ENCODE measurements at places on chromosomes 3 and 15.

DNA sequence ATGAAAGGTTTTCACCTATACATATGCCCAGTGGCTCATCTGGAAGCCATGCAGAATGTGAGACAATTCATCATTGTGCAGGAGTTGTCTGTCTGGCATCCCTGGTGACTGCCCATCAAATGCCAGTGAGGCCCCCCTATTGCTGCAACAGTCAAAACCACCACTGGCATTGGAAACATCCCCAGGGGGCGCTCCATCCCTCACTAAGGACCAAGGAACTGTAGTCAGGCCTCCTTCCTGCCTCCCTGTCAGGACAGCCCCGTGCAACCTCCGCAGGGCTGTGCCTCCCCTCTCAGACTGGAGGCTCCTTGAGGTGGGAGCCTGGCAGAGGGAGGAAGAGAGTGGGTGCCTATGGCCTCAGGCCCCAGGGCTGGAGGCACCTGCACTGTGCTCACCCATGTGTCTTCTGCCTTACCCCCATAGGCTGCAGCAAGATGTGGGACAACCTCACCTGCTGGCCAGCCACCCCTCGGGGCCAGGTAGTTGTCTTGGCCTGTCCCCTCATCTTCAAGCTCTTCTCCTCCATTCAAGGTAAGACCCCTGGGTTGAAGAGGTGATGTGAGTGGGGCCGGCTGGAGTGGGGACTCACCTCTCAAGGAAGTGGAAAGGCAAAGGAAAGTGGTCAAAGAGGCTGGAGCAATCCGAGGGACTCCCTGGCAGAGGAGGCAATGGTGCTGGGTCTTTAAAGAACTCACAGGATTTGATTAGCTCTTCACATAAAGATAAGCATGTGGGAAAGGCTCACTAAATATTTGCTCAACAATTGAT is 16.5 kb downstream of the VIPR1 start:
- peaks cover 26% of the 10 kb centered on the region for H3K36me3 ChIP-seq
- DNase-seq, result no peak
- peak overlapping the region; percentile 72 for H3K27ac ChIP-seq
- no peaks in the 10 kb centered on the region for H3K27me3 ChIP-seq

DNA sequence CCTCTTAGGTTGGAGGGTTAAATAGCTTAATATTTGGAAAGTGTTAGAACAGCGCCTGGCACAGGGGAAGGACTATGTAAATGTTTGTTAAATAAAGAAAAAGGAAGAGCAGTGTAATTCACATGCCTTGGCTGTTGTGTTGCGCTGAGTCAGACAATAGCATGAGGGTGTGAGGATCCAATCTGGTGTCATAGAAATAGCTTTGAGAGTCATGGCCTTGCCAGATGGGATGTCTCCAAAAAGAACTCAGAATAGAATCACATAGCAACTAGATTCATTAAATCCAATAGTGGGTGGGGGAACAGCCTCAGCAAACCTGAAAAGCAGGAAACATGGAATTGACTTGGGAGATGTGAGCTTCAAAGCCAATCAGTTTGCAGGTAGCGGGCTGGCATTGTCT is 3.9 kb upstream of the RBSN start:
- H3K4me3 ChIP-seq, result no peak overlapping the region
- no peaks in the 10 kb centered on the region for H3K27me3 ChIP-seq
- DNase-seq, result no peak
- H3K4me1 ChIP-seq, result peaks cover 12% of the 10 kb centered on the region

DNA sequence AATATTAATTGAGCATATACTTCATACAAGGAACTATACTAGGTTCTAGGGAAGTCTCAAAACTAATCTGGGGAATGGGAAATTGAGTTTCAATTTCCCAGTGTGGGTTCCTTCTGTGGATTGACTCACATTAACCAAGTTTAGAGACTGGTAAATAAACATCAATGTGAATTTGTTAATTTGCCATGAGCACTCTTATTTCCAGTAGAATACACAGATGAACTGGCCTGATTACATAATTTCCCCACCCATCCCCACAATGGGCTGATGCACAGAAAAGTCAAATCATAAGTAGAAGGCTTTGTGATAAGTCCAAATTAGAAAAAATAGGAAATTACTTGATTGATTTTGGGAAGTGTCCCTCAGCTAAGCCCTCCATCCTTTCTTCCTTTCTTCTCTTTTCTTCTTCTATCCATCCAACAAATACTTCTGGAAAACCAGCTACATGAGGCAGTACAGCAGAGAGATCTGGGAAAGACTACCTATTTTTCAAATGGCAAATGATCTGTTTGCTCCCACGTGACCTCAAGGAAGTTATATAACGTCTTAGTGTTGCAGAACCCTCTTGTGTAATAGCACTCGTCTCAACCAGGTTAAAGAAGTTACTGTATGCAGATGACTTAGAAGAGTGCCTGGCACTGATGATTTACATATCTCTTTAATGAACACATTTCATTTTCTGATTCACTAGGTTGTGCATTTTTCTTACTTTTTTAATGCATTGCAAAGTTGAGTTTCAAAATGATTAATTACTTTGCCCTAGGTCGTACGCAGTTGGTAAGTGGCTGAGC is 312.3 kb downstream of the SV2B start:
- H3K27me3 ChIP-seq, result no peaks in the 10 kb centered on the region
- no peaks in the 10 kb centered on the region for H3K4me1 ChIP-seq
- DNase-seq, result no peak

- H3K4me1 ChIP-seq, result no peaks in the 10 kb centered on the region
- no peaks in the 10 kb centered on the region for H3K36me3 ChIP-seq
- no peak for DNase-seq
- no peak overlapping the region for H3K4me3 ChIP-seq
Observed at GRCh38 chr15:79018960-79019359, 71.6 kb downstream of the RASGRF1 start.

DNA sequence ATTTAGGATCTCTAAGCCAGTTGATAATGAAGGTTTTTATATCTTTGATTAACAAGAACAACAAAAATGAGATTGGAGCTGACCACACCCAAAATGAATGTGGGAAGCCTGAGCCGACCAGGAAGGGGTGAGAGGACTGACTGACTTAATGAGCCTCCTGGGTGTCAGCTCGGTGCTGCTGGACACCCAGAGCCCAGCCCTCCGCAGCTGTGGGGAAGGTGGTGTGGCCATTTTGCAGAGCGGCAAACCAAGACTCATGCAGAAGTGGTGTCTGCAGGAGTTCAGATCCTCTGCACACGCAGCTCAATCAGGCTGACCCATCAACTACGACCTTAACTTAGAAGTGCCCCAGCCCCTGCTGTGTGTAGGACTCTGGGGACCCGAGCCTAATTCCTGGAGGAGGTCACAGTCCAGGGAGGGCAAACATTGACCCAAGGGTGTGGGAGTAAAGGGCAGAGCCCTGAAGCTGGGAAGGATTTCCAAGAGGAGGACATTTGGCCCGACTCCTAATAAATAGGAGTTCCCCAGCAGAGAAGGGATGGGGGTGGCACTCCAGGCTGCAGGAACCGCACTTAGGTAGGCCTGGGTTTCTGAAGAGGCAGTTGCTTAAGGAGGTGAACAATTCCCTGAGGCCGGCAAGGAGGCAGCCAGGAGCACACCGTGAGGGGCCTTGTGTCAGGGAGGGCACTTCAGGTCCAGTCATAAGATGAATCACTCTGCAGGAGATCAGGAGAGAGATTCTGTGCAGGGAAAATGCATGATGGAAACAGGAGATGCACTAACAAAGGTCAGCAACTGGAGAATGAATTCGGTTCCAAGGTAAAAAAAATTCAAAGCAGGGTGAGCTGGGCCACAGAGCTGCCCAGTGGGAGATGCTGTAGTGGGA is 197.1 kb upstream of the TPM1 start:
- no peaks in the 10 kb centered on the region for H3K4me1 ChIP-seq
- H3K27me3 ChIP-seq, result no peaks in the 10 kb centered on the region
- no peak for DNase-seq
- H3K36me3 ChIP-seq, result no peaks in the 10 kb centered on the region
- H3K4me3 ChIP-seq, result no peak overlapping the region
- no peak overlapping the region for H3K27ac ChIP-seq
